Left renal pelvis (tissue), 4 donors: ENCODE measurements at places on chromosomes 5 and 9. TPM values are rescaled to one million over a fixed set of nuclear protein-coding genes. Genes with fewer than 3 reads are reported as not detected.

DNA sequence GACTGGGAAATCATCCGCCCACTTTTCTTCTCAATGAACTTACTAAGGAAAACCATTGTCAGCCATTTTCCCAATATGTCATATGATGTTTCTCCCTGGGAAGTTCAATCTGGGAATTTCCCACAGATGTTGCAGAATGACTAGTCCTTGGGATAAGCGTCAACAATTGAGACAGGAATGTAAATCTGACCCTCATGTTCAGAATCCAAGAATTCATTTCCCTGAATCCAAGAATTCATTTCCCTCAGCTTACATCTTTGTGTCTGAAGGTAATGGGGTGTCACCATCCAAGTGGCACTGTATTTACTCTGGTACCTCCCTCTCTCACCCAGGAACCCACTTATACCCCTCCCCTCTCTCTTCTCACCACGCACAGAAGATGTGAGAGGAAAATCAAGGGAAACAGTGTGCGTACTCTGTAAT is 7.4 kb downstream of the KLF9 start:
- DNase-seq: no peak

DNA sequence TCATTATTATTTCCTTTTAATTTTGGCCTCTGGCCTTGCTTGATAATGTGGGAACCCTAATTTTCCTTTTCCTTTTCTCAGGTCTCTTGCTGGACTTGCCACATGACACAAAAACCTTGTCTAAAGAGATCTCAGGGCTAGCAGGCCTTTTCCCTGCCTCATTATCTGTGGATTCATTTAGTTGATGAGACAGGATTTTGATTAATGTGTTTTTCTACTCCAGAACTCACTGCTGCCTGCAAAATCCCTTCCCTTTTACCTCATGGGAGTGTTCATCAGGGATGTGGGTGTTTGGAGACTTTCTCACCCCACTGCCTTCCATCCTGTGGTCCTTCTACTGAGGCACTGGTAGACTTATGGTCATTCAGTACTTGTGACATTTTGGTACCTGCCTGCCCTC is 56.2 kb upstream of the MAMDC2 start:
- no peak for DNase-seq

DNA sequence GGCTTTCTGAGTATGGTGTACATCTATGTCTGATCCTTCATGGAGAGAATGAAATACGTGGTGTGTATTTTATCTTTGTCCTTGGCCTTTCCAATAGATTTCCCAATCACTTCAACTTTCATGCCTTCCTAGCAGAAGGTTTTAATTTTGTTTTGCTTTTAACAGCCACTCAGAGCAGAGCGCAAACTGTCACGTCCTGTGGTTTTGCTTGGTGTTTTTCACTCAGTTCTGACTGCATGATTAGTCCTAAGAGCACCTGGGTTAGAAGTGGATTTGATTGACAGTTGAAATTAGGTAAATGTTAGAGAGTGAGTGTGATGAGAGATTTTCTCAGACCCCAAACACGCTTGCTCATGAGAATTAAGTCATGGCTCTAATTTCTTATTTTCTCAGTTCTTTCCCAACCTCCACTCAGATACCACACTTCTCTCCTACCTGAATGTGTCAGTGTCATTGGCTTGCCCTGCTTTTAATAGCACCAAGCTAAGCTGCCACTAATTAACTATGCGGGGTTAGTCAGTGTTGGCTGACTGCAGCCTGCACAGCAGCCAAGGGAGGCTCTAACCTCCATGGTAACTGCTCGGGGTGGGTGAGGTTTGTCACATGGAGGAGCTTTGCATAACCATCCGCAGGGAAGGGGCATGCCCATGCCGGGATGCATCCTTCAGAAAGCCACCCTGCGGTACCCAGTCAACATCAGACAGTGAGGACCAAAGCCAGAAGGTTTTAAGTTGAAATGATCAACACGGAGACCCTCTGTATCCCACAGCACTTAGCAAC is 173.4 kb downstream of the NR3C1 start:
- DNase-seq: no peak

GRCh38 chr5:74631081-74631953 is 9.2 kb downstream of the ENC1 start:
- DNase-seq: no peak

GRCh38 chr9:2233274-2233673 is 218.1 kb downstream of the SMARCA2 start:
- no peak for DNase-seq

DNA sequence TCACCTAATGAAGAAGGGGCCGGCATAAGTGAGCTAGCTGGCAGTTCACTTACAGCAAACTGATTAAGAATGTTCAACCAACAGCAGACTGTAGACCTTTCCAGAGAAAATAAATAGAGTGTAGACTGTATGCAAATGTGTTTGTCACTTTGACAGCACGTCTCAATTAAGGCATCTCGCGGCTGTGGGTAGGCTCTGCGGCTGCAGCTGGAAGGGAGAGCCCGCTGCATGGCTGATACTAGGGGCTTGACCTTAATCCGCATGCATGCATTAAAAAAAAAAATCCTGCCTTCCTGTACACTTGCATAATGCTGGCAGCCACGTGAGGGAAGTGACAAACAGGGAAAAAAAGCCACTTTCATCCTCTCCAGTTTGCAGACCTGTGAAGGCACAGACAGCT is 82.3 kb downstream of the CRB2 start:
- no peak for DNase-seq

DNA sequence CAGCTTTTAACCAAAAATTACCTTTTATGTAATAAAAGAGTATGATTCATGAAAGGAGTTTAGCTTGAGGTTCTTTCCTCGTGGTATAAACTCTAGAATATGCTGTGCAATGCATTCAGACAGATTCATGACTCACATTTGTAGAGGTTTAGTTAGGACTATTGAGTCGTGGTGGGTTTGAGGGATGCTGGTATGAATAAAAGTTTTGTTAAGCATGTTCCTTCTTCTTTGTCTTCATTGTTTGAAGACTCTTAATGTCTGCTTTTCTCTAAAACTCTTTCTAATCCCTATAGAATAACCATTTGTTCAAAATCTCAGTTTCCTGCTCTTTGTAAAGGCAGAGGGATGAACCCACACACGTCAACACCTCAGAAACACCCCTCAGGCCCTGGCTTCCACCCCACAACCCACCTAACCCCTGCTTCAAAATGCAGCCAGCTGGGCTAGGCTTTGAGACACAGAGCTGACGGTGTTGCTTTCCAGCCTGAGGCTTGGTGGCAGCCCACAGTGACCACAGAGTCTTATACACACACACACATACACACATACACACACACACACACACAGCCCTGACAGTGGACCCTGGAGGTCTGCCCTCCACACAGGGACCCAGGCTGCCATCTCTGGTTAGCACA is 69.0 kb upstream of the IRX1 start:
- no peak for DNase-seq

DNA sequence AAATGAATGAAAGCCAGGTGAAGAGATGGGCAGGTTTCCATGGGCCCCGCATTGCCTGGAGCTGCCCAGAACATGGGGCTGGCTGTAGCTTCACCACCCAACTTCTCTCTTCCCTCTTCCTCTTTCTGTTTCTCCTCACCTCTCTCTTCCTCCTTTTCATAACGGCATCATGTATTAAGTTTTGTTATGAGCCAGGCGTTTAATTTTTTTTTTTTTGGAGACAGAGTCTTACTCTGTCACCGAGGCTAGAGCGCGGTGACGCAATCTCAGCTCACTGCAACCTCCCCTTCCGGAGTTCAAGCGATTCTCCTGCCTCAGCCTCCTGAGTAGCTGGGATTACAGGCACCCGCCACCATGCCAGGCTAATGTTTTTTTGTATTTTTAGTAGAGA is 13.0 kb upstream of the SPINK4 start:
- no peak for DNase-seq

GRCh38 chr5:179680014-179680779 is 637 bp downstream of the CBY3 start:
- DNase-seq: no peak

DNA sequence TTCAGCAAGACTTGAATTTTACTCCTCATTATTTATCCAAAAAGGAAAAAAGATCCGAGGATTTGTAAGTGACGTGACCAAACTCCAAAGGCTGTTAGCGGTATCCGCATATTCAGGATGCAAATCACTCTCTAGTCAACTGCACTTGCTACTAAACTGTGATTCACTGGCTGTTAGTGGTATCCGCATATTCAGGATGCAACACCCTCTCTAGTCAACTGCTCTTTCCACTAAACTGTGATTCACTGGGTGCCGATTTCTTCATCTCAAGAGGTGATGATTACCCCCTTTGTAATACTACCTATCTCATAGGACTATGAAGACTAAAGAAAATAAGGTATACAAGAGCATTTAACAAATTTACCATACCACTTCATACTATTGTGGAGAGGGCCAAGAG is 5.7 kb downstream of the MAPKAP1 start:
- DNase-seq: no peak

GRCh38 chr5:143390941-143391340 is 12.5 kb downstream of the NR3C1 start:
- no peak for DNase-seq

DNA sequence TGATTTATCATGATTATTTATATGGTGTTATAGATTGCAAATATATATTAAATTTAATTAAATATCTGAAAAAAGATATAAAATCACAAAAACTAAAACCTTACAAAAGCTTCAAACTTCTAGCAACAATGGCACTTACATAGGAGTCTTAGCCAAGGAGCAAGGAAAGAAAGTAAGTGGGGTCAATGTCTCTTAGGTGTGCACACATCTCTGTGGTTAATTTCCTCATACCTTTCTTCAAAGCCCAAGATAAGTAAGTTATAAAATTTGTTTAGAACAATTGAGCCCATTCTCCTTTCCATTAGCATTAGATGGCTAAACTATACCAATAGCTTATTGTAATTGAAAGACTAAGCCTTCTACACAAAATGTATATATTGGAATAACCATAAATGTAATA is 161.6 kb upstream of the PDE4D start:
- no peak for DNase-seq

DNA sequence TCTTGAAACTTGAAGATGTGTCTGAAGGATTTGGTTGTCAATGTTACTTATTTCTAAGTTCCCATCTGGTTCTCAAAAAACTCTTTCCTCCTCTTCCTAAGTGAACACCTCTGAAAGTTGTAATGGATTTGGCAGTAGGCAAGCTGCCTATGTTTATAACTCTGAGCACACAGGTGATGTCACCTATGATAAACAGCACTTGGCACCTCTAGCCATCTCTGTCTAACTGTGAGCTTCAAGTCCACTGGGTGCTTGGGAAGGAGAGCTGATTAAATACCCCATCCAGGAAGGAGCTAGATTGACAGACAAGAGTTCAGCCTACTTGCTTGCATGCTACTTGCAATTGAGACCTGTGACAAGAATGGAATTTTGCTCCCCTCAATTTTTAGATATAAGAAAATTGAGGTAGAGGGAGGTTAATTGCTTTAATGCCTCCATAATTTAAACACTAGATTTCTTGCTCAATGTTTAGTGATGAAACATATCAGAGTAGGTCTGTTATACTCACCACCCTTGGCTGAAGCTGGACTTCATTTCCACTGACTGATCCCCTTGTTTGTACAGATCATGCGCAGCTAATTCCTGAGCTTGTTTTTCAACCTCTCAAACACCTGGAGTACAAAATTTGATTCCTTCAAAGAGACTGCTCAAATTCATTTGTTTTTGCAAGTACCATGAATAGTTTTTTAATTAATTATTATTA is 49.9 kb downstream of the PDE4D start:
- no peak for DNase-seq

- no peak for DNase-seq
Measured at GRCh38 chr5:40791715-40792139, 6.4 kb downstream of the PRKAA1 start.

DNA sequence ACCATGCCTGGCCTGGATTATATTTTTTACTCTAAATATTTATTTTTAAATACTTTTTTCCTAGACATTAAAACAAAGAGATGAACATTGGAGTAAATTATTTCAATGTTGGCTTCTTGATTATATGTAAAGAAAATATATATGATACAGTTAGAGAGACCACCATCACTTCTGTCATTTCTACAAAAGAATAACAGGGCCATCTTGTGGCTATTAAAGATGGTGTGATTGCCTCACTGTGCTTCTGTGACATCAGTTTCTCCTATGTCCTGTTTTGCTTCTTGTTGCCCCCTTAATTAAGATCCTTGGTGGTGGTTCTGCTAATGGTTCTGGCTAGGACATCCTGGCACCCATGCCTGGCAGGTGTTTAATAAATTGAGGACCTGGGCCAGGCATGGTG is 32.9 kb downstream of the NDFIP1 start:
- no peak for DNase-seq

- no peak for DNase-seq
Measured at GRCh38 chr9:77872863-77873262, 158.7 kb downstream of the GNAQ start.

GRCh38 chr9:84154320-84154719 is 173.7 kb downstream of the RMI1 start:
- no peak for DNase-seq

GRCh38 chr5:77499441-77499840 is 7.3 kb upstream of the WDR41 start:
- DNase-seq: no peak

DNA sequence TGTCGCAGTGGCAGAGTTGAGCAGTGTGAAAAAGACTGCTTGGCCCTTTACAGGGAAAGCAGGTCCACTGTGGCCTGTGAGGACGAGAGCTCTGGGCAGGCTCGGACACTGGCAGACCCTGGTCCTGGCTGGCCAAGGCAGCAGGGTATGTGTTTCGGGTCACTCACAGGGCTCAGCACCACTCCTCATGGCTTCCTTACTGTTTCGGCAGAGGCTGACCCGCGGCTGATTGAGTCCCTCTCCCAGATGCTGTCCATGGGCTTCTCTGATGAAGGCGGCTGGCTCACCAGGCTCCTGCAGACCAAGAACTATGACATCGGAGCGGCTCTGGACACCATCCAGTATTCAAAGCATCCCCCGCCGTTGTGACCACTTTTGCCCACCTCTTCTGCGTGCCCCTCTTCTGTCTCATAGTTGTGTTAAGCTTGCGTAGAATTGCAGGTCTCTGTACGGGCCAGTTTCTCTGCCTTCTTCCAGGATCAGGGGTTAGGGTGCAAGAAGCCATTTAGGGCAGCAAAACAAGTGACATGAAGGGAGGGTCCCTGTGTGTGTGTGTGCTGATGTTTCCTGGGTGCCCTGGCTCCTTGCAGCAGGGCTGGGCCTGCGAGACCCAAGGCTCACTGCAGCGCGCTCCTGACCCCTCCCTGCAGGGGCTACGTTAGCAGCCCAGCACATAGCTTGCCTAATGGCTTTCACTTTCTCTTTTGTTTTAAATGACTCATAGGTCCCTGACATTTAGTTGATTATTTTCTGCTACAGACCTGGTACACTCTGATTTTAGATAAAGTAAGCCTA is 15.7 kb downstream of the SQSTM1 start:
- no peak for DNase-seq

- DNase-seq: no peak
Measured at GRCh38 chr5:37319037-37319782, 51.7 kb downstream of the NUP155 start.

Gene BAAT
- polyA plus RNA-seq: 0.33 TPM

Gene PCDHA10
- polyA plus RNA-seq: 0.56 TPM

Gene OR2Y1
- polyA plus RNA-seq: not detected

Gene PALM2AKAP2
- 9.7 TPM for polyA plus RNA-seq

Gene SAXO1
- polyA plus RNA-seq: 0.12 TPM

Gene IFNA21
- not detected for polyA plus RNA-seq

Gene PCDH12
- polyA plus RNA-seq: 14.4 TPM

Gene FBN2
- 450 TPM for polyA plus RNA-seq

Gene SLC34A3
- polyA plus RNA-seq: 2.9 TPM

Gene KLHL3
- polyA plus RNA-seq: 24.0 TPM

Gene CCNI2
- 1.1 TPM for polyA plus RNA-seq

Gene DRD1
- polyA plus RNA-seq: 0.06 TPM
